ENCODE measurements at places on chromosomes 4 and X.

DNA sequence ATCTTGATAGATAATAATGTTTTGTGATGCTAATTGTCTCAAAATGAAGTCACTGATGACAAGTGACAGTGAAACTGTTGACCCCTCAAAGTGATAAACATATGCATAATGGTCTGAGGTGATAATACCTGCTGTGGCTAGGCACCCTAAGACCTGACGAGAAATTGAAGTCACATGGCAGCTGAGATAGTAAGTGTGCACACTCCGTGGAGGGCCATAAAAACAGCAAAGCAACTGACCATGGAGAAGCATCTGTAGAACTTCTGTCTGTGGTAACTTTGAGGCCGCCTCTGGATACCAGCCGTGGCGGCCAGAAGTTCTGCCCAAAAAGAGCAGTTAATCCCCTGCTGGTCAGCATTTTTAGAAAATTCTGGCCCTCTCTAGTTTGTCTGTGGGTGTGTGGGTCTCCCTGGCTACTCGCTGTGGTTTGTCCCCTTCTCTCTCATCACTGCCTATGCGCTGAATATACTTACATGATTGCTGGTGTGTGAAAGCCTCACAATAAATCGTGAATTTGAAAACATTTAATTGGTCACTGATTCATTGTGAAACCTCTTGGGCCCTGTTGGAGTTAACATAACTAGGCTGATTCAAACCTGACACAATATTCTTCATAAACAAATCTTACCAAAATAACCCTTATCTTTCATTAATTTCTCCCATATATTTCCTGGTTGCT, 50.6 kb downstream of the CCDC149 start:
- DNase-seq, result no peak

- no peak for DNase-seq
These were observed 11.8 kb downstream of the SCD5 start for GRCh38 chr4:82786828-82787227.

GRCh38 chr4:15926486-15926885, 12.1 kb downstream of the FGFBP1 start:
- DNase-seq, result no peak

DNA sequence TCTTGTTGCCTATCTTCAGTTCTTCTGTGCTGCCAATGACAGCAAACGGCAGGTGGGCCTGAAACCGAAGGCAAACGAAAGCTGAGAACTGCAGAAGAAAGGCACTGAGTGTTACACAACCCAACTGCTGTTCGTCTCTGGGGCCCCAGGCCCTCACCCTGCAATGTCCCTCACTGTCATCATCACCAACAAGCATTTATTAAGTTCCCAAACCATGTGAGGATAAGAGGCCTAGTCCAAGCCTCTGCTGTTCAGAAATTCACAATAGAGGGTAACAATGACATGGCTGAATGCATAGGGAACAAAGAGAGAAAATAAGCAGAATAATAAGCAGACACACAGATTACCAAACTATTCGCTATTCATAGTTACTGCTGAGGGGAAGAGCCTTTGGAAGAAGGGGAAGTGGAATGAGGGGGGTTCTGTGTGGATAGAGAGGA, 34.5 kb upstream of the NKRF start:
- no peak for DNase-seq

- no peak for DNase-seq
These were observed 51.6 kb downstream of the SCFD2 start for GRCh38 chr4:53314252-53314651.

- DNase-seq, result no peak
These were observed 63.0 kb downstream of the ZNF732 start for GRCh38 chr4:242121-242848.

DNA sequence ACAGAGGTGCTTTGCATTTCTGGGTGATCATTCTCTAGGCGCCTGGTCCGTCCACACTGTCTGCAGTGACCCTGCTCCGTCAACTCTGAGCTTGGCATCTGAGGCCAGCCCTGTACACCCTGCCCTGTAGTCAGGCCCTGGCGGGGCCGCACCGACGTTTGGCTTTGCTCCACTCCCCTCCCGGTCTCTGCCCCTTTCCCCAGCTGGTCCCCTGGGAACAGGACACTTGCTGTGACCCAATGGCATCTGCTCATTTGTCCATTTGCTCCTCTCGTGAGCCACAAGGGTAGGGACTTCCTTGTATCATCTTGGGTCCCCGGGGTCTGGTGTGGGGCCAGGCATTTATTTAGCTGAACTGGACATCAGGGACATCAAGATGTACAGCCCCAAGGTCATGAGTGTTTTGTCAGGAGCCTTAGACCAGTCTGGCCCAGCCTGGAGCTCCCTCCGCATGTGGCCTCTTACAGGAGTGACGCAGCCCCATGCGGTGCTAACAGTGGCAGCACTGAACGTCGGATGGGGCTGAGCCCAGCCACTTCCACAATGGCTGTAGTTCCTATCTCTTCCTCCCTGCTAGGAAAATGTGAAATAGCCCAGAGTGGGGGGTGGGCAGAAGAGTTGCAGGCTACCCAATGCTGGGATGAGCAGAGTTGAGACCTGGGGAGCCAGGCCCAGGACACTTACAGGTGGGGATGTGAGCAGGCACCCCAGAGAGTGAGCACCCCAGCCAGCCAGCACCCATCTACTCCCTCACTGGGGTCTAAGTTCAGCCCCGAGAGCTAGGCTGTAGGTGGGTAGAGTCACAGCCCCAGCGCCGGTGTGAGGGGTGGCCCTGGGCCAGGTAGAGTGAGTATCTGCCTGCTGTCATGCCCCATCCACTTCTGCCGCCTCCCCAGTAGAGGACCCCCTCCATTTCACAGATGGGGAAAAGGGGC, 2.0 kb upstream of the SH3BP2 start:
- DNase-seq, result no peak

DNA sequence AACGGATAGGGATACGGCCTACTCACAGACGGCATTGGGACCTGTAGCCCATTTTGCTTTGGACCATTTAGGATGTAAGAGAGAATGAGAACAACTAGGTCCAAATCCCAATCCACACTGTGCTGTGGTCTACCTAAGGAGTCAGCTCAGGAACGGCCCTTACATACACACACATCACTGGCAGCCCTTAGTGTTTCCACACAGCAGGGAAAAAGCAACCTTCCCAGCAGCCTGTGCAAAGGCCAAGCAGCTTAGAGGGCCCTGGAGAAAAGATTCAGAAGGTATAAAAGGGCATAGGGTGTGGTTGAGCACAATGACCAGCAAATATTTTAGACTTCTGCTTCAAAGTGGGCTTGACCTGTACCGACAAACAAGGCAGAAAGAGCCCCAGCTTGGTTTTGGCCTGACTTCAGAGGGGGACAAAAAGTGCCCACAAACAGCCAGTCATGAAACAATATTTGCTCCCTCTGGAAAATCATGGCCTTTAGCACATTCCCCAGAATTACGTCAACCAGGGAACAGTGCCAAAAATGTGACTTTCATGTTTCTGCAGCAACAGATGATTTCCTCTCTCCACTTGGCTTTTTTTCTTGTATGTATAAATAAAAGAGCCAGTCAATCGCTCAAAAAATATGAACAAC, 359.5 kb upstream of the FGF16 start:
- DNase-seq, result no peak

Measured in cortex of kidney (tissue), 1 donor.